Substantia nigra (tissue), 51 donors: ENCODE measurements at places on chromosomes 2 and 18.

DNA sequence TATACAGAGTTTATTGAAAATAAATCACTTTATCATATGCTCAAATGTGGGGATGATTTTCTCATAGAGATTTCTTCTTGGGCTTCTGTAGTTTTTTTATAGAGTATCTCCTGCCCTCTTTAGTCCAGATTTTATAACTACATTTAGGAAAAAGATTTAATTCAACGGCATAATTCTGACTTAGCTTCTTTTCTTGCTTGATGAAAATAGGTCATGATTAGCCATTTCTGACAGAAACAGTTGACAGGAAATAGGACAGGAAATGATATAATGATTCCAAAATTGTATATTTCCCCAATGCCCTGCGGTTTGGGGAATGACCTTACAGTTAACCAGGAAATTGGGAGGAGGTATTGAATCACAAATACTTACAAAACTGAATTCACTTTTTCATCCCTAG is 1531.9 kb upstream of the ACVR2A start:
- no peak for DNase-seq

DNA sequence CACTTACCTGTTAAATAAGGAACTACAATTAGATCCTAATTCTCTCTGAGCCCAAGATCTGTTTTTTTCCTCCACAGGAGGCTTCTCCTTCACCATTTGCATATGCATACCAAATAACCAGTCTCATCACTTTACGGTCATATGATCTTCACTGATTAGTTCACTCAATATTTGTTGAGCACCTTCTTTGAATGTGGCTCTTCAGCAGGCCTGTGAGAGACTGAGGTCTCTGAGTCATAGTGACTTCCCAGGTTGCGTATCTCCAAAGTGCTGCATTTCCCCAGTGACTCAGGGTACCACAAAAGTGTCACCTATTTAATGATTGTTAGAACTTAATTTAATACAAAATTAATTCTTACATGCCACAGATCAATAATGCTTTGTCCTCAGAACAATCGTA is 108.8 kb upstream of the TRIB2 start:
- DNase-seq: no peak

DNA sequence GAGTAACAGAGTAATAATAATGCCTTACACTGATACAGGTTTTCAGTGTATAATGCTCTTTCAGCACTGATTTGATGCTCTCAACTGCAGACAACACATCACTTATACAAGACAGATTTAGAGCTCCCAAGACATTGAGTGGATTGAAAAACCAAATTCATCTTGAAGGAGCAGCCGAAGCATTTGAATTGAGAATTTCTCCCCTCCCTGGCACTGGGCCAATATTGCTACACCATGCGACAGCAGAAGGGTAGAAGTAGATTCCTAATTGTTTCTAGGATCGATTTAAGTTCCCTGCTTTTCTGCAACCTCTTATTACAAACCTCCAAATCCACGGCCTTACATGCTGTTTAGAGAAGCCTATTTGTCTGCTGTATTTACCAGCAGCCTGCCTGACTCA is 15.5 kb downstream of the CENPA start:
- DNase-seq: no peak

- no peak for DNase-seq
These were observed 10.6 kb upstream of the WIPF1 start for GRCh38 chr2:174607989-174608865.

- no peak for DNase-seq
These were observed 43.7 kb downstream of the IKZF2 start for GRCh38 chr2:213107728-213108127.

- DNase-seq: no peak
These were observed 2.2 kb downstream of the TGIF1 start for GRCh38 chr18:3451989-3452749.
